OCI-M1 (cell line): ENCODE measurements at places on chromosomes 1 and 21.

- DNase-seq = no peak
Measured at GRCh38 chr1:29209173-29209572, 21.6 kb downstream of the MECR start.

GRCh38 chr21:42989816-42990650, 15.7 kb downstream of the PKNOX1 start:
- DNase-seq = peak; percentile 34

- peak; percentile 30 for DNase-seq
Measured at GRCh38 chr1:96971849-96972602, 250.4 kb downstream of the PTBP2 start.

DNA sequence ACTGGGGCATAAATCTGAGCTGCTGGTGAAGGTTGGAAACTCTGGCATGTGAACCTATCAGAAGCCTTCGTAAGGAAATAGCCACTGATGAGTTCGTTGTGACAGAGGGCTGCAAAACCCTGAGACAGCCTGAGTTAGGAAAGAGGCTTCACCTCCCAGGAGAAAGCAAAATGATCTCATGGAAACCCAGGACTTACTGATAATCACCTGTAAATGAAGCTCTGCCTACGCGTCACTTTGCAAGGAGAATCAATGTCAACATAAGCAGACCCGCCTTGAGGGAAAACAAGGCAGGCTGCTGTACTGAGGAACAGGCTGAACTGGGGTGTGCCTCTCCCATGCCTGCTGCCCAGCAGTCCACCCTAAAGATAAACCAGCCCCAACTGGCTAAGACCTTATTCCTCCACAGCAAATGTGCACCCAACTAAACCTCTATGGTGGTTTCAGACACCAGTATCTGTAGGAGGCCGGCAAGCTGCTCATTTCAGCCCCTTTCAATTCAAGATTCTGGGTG, 46.8 kb upstream of the SLC44A3 start:
- DNase-seq = no peak

GRCh38 chr1:85259118-85259911, at the start of gene C1orf52:
C1orf52 (minus strand) TSS chr1:85259662; CDS start chr1:85259633, 29 bp downstream.
- peak; percentile 95 for DNase-seq

DNA sequence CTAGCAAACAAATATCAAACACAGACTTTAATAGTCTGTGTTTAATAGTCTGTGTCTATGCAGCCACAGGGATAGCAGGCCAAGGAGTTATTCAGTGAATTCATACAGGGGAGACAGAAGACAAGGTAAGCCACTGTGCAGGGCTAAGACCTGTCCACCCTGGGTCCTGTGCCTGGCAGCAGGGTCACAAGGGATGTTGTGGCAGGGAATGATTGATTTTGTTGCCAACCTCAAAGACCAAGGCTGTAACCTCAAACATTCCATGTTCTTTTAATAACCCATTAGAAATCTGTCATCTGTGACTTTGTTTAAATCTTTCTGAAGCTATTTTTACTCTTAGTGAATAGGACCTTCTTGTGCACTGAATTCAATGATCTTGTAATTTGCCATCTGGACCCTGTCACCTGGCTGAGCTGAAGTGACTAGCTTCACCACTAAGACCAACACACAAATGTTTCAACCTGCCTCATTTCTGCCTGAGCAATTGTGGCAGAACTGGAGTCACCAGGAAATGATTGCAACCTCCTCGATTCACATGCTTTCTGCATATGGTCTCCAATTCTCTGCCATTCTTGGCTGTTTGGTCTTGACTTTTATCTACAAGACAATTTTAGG, 154.2 kb downstream of the ASTN1 start:
- DNase-seq = no peak

DNA sequence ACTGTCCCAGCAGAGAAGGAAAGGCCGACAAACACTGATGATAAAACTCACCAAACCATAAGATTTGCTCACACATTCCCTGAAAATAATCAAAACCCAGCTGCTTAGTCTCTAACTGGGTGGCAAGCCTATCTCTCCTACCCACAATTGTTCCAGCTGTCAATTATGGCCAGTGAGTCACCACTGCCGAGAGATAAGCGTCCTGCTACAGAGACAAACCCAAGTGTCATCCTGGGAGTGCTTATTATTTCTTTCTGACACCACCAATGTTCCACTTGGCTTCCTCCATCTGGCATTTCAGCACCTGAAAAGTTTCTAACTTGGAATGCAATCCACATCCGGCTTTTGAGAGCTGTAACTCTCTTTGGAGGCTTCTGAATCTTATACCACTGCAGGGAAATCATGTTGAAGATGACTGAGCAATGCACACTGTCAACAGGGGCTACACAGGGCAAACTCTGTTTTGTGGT, 51.5 kb upstream of the VAV3 start:
- DNase-seq = peak; percentile 95

DNA sequence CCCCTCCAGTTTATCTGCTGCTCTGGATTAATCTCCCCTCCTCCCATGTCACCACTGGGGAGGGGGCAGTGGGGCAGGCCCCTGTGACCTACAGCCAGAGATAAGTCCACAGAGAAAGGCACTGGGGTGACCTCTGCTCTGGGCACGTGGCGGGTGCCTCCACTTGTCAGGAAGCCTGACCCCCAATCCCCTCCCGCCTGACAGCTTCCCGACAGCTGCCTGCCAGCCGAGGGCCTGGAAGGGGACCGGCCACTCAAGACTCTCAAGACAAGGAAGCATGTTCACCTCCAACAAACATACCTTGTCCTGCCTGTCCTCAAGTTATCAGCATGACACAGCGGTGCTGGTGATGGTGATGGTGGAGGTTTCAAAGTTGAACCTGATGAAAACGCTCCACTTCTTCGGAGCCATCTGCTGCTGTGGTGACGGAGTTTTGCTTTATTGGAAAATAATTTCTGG, 3.2 kb upstream of the FAAP20 start:
- no peak for DNase-seq

- no peak for DNase-seq
Measured at GRCh38 chr1:174039027-174039426, 16.9 kb upstream of the RC3H1 start.

- DNase-seq = no peak
Measured at GRCh38 chr1:15460708-15461095, 4.2 kb downstream of the CELA2A start.

- no peak for DNase-seq
Measured at GRCh38 chr1:246355411-246356230, 151.5 kb downstream of the SMYD3 start.

GRCh38 chr1:186189156-186189555, 185.9 kb downstream of the TPR start:
- no peak for DNase-seq
